Stimulated activated CD4-positive, alpha-beta T cell treated with anti-CD3 and anti-CD28 coated beads, Interleukin-15, amount 100 ng/mL, for 24 hours (primary cell): ENCODE measurements at places on chromosomes 3 and 15.

DNA sequence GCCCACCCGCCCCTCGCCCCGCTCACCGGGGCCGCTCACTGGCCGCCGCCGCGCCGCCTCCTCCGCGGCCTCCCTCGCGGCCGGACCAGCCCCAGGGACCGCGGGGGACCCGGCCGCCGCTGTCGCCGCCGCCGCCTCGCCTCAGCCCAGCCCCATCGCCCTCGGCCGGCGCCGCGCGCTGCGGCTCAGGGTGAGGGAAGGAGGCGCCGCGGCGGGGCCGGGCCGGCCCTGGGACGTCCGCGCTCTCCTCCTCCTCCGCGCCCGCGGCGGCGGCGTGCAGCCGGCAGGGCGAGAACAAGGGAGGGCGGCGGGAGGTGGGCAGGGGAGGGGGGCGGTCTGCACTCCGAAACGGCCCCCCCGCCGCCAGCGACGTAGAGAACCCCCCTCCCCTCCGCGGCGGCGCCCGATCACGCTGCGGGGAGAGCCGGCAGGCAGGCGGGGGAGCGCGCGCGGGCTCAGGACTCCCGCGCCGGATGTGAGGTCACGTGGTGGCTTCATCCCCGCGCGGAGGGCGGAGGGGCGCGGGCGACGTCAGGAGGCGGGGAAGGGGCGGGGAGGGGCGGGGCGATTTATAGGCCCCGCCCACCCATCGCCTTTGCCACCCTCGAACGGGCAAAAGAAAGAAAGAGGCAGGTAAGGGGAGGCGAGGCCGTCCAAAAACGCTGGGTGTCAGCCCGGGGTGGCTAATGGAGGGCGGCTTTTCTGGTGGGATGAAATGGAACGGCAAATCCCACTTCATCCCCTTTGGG is at the start of gene ATP13A3:
TSS of gene ATP13A3 (minus strand) at position 463 of the 749 bp plus-strand sequence. CDS start 24,812 bp downstream, outside the sequence.
- peak; percentile 91 for DNase-seq

GRCh38 chr3:148513096-148513543 is 184.6 kb upstream of the AGTR1 start:
- no peak for DNase-seq

DNA sequence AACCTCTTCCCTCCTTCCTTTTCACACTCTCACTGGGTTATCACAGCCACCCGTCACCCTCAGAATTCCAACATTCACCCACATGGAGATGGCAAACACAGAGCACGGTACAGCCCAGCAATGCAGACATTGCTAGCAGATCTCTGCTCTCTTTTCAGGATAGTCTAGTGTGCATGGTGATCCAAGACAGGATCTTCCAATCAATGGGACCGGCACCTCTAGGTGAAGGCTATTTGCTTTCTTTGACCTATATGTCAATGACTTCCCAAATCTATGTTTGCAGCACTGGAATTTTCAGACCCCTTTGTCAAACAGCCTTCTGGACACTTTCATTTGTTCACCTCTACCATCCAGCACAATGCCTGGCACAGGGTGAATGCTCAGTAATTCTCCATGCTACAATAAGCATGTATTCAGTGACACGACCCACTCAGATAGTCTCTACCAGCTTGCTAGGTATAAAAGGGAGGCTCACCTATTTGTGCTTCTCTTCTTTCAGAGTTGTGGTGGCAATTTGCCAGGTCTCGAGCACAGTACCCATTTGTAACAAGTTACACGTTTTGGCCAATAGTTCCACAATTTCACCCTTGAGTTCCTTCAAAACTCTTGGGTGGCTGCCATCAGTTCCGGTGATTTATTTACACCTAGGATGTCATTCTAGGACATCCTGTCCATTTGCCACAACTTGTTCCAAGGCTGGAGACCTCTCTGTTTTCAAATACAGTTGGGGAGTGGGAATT is 279.1 kb upstream of the ICE2 start:
- no peak for DNase-seq

DNA sequence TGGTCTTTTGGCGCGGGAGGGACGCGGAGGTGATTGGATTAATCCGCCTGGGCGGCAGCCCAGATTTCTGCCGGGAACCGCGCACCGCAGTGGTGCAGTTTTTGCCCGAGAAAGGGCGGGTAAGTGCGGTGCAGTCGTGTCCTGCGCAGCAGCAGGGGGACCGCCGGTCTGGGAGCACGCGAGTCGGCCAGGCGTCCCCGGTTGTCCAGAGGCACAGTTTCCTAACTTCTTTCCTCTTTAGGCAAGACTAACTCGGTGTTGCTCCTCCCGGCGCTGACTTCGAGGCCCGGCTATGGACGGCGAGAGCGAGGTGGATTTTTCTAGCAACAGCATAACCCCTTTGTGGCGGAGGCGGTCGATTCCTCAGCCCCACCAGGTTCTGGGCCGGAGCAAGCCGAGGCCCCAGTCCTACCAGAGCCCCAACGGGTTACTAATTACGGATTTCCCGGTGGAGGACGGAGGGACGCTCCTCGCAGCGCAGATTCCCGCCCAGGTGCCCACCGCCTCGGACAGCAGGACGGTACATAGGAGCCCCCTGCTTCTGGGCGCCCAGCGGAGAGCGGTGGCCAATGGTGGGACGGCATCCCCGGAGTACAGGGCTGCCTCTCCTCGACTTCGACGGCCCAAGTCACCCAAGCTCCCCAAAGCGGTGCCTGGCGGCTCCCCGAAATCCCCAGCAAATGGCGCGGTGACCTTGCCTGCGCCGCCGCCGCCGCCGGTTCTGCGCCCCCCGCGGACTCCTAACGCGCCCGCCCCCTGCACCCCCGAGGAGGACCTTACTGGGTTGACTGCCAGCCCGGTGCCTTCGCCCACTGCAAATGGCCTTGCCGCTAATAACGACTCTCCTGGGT is 736 bp downstream of the ARHGEF26 start:
- DNase-seq, result peak; percentile 36

GRCh38 chr3:52892625-52893311 is 4.6 kb downstream of the STIMATE start:
- peak; percentile 35 for DNase-seq

- no peak for DNase-seq
These were observed 78.0 kb upstream of the SNRPA1 start for GRCh38 chr15:101372960-101373525.
